ENCODE measurements at places on chromosomes 13 and 19.

DNA sequence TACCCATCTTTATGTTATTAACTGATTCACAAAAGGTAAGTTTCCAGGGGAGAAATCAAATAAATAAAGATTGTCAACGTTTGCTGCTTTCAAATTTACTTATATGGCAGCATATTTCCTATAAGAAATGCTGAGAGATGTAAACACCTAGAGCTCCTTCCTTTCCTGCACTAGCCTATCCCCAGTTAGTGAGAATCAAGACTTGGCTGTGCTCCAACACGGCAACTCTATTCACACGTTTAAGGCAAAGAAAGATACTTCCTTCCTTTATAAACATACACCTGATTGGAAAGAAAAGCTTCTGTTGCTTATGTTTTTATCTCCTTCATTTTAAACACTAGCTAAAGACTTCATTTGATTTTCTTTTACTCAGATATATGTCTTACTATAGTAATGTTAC, 107.0 kb downstream of the PCDH9 start:
- DNase-seq = no peak

DNA sequence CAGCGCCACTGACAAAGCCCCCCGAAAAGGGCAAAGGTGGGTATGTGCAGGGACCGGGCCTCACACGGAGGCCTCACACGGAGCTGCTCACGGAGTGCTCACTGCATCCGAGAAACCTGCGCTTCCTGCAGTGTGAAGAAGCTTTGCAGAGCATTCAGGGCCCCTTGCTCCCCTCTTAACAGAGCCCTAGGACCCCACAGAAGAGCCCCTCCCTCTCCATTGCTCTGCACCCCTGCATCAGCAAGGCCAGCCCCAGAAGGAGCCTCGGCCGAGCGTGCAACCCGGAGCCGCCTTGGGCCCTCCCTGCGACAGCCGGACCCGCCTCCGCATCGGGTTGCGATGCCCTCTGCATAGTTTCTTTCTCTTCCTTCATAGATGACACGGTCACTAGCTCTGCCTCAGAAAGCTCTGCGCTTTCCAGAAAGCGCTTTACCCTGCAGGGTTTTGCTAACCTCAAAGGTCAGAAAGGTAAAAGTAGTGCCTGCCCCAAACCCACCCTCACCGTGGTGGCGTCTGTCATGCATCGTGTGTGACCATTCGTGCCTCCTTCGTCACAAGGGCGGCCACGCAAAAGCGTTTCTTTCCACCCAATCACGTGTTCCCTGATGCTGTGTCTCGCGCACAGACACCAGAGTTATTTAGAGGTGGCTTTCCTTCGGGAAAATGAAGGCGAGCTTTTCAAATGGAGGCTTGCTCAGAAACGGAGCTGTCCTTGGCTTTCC, 15.7 kb upstream of the F7 start:
- DNase-seq = no peak

GRCh38 chr19:30133803-30134202, 191.8 kb downstream of the URI1 start:
- no peak for DNase-seq

DNA sequence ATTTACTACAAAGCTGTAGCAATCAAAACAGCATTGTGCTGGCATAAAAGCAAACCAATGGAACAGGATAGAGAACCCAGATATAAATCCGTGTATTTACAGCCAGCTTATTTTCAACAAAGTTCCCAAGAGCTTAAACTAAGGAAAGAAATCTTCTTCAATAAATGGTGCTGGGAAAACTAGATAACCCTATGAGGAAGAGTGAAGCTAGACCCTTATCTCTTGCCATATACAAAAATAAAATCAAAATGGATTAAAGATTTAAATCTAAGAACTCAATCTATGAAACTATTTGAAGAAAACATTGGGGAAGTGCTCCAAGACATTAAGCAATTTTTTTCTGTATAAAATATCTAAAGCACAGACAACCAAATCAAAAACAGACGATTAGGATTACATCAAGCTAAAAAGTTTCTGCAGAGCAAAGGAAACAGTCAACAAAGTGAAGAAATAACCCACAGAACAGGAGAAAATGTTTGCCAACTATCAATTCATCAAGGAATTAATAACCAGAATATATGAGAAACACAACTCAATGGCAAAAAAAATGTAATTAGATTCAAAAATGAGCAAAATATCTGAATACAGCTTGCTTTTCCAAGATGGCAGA, 480.7 kb downstream of the LMO7 start:
- no peak for DNase-seq

GRCh38 chr13:24184265-24184841, 23.8 kb downstream of the SPATA13 start:
- no peak for DNase-seq

- no peak for DNase-seq
Observed at GRCh38 chr19:40235238-40236025, 8.9 kb upstream of the CCNP start.

Measured in iris pigment epithelial cell (primary cell).